AG10803 (cell line): ENCODE measurements at places on chromosomes 3 and 15.

DNA sequence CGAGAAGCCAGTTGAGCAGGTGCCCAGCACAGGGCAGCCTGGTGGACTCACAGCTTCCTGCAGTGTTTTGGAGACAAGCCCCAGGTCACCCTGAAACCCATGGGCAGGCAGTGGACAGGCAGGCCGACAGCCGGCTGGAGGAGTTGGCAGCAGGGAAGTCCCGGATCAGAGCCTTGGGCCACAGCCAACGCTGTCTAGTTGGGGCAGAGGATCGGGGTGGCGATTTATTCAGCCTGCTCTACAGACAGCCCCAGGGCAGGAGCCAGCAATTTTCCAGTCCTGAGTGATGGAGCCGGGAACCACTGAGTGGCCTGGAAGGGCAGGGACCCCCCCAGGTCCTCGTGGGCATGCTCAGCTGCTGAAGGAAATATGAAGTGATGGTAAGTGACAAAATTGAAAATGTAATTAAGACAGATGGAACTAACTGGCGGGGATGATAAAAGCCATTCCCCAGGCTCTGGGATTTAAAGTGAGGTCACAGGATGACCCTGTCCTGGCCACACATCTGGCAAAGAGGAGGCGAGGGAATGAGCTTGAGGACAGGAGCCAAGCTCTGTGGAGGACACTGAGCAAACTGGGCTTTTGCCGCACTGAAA, 34.4 kb upstream of the TBC1D21 start:
- DNase-seq: no peak

DNA sequence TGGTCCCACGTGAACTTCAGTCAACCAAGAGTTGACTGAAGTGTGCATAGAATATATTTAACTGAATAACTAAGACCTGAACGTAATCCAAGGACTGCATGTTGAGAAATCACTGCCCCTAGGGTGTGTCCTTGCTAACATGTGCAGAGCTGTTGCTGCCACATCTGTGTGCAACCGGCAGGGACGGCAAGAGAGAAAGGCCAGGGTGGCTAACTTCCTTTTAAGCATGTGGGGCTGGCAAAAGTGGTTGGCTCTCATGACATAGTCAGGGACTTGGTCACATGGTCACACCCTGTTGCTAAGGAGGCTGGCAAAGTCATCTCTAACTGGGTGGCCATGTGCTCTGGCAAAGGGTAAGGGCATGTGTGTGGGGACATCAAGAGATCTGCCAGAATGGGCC, 52.4 kb downstream of the GASK1A start:
- DNase-seq: peak; percentile 40

- DNase-seq: peak; percentile 49
These were observed 41.3 kb downstream of the TXNRD3 start for GRCh38 chr3:126613479-126614188.

GRCh38 chr15:72421484-72421883, 23.4 kb downstream of the TMEM202 start:
- DNase-seq: no peak

DNA sequence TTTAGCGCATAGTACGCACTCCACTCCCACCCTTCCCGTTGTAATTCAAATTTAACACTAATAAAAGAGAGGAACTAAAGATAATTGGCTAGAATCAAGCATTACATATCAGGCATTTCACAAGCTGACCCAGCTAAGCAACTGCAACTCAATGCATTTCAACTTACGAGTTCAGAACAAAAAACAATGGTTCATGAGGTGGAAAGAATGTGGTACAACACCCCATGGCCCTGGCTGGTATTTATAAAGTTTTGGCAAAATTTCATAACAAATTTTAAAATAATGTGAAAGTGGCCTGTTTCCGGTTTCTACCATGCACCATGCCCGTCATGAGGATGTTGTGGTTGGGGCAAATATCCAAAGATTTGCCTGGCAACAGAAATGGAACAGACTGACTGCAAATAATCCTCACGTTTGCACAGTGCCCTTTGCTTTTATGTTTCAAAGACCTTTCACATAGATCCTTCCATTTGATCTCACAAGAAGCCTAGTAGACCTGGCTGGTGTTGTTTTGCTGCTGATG, 455.3 kb upstream of the NR2F2 start:
- peak; percentile 73 for DNase-seq

GRCh38 chr3:9271903-9272302, 22.5 kb upstream of the SRGAP3 start:
- DNase-seq: no peak

- peak; percentile 85 for DNase-seq
These were observed 72.7 kb upstream of the ABI3BP start for GRCh38 chr3:101065962-101066361.

GRCh38 chr3:138384976-138385375, 36.6 kb downstream of the MRAS start:
- no peak for DNase-seq

DNA sequence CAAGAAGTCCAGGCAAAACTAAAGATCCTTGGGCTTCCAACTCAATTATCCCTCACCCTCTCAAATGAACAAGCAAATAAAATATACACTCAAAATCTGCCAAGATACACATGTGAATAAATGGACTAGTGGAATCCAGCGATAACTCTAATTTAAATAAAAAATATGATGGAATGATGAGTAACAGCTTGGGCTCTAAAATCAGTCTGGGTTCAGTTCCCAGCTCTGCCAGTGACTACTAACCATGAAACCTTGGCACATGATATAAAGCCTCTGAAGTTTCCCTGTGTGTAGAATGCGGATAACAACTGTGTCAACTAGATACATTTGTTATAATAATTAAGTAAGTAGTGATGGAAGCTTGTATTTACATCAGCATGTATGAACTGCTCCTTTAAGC, 81.3 kb downstream of the CADPS start:
- no peak for DNase-seq

GRCh38 chr15:83983634-83984458, 251.7 kb upstream of the GOLGA6L4 start:
- no peak for DNase-seq

DNA sequence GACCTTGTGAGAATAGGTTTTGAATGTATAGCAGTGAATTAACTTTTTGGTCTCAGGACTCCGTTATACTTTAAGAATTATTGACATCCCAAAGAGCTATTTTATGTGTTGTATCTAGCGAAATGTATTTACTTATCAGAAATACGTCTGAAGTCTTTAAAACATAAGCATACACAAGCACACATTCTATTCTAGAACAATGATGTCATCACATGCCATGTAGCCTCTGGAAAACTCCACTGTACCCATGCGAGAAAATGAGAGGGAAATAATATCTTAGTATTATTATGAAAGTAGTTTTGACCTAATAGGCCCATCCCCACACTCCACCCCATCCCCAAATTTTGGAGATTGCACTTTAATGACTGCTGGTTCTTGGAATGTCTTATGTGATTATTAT, 1.5 kb downstream of the POLR2M start:
- DNase-seq: no peak

DNA sequence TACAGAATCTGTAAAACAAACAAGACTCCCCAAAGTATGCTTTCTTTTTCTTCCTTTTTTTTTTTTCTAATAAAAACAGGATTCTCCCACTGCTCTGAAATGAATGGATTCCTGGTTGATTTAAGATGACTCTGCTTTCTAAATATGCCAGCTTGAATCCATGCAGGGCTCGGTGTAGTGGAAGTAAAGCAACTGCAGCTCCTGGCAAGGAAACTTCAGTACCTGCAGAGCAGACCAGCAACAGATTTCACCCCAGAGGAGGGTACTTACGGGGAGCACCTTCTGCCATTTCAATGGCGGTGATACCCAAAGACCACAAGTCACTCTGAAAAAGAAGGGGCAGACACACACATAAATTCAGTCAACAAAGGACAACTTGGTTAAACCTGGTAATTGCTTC, 150.5 kb upstream of the SLC2A2 start:
- DNase-seq: no peak

DNA sequence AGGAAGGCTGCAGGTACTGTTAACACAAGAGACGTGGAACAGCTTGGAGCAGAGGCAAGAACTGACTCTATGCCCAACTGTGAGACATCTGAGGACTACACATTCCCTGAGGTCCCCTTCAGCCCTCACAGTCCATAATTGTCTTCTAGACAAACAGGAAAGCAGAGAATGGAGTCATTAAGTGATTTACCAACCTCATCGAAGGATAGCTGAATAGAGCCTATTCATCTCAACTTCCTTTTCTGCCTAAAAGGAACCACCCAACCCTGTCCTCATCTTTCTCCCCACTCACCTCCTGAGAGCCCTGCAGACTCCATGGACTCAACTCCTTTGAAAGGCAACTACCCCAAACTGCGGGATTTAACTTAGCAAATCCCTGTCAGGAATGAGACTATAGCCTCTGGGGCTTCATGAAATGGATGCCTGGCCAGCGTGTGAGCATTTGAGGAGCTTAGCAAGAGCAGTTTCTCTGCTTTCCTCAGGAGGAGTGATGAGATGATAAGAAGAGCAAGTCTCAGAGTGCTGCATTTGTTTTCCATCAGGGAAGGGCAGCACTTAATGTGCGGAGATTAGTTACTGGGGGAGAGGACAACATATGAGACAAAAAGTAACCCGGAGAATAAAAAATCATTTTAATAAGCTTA, 61.5 kb upstream of the FILIP1L start:
- no peak for DNase-seq

GRCh38 chr3:197753263-197753662, 3.6 kb downstream of the FYTTD1 start:
- no peak for DNase-seq

DNA sequence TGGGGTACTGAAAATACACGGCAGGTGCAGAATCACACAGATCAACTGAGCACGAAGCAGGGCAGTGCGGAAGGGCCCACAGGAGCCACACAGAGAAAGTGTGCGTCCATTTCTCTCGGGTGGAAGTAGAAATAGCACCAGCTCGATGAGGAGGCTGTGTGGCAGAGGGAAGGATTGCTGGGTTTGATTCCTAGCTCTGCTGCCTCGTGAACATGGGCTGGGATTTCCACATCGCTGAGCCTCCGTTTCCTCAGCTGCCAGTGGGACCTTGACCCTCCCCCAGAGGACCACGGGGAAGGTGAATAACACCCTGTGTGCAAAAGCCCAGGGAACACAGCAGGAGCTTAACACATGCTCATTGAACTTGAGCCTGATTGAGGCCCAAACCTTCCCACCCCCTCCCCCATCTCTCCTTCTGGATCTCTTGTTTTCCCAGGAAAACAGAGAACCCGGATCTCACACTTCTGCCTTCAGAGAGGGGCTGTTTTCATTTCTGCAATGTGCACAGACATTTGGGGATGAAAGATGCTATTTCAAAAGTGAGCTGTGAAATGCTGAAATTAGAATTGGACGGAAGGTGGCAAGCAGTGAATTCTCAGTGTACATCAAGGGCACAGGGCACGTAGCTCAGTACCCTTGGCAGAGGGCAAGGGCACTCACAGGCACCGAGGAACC, 38.4 kb downstream of the ABTB1 start:
- no peak for DNase-seq

GRCh38 chr15:25719101-25719985, 143.8 kb downstream of the ATP10A start:
- DNase-seq: no peak

DNA sequence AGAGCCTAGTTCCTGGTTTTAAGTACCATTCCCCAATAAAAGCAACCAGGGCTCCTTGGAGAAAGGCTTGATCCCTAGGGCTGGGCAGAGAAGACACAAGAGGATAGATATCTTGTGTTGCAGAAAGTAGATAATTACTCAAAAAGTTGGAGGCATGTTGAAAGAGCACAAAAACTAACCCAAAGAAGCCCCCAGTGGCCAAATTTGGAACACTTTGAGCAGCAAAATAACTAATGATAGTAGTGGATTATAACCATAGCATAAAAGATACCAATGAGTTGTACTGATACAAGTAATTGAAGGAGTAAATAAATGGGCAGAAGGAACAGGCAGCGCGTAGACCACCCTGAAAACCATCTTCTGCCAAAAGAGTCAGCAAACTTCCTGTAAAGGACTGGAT, 12.0 kb downstream of the EXOSC7 start:
- no peak for DNase-seq

DNA sequence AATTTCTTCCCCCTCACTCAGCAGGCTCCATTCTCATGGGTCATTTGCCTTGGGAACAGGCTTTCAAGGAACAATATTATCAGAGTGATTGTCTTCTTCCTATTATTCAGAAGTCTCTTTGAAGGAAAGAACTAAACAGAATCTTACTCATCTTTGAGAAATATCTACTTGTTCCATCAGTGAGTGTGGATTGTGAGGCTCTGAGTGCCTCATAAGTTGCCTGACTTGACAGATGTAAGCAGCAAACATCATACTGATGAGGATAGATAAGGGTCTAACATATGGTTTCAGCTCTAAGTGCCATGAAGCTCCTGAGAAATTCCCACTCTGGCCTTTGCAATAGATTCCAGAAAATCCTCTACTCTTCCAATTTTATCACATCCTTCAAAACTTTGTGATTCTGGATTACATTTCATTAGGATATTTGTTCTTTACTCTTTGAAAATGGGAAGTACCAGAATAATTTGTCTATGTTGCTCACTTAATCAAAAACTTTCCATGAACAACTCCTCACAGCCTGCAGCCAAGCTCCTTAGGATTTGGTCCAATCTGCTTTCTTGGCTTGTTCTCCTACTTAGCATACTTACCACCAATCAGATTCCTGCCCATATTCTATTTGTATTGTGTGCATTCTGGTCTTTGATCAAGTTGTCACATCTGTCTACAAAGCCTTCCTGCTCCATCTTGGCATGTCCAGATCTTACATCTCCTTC, 120.1 kb downstream of the RPL22L1 start:
- peak; percentile 61 for DNase-seq

- no peak for DNase-seq
These were observed 99.9 kb downstream of the CACNA1D start for GRCh38 chr3:53594276-53594675.

DNA sequence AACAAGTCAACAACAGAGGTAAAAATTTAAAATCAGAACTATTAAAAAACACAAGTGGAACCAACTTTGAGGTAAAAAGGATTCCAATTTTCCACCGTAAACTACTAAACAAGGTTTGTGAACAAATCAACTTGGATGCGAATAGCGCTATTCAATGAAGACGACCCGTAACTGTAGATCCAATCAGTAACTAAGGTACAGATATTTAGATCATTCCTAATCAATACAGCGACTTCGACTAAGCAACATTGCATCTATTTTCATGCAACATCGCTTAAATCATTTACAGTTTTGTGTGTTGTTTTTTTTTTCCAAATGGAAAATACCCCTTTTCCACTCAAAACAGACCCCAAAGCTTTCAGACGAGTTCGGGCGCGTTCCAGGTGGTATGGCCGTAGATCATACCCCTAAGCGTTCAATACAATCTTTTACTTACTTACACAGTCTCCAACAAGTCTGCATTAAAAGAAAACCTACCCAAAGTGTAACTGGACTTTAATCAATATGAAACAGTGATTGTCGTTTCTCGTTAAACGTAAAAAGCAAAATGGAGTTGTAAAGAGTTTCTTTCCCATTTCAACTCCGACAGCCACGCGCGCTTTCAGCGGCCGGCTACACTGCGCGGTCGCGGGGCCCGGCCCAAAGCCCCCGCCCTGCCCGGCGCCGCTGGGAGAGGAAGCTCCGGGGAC, 786 bp downstream of the RHOA start:
- DNase-seq: no peak

- DNase-seq: no peak
These were observed 60.4 kb upstream of the SEC13 start for GRCh38 chr3:10381336-10381735.

- DNase-seq: peak; percentile 80
These were observed 191.7 kb upstream of the TLE3 start for GRCh38 chr15:70289191-70289955.

- DNase-seq: no peak
These were observed 15.7 kb downstream of the PRR23E start for GRCh38 chr3:127208483-127209100.
